ENCODE measurements at places on chromosomes 16 and 17. TPM values are rescaled to one million over a fixed set of nuclear protein-coding genes. Genes with fewer than 3 reads are reported as not detected.
A peak's percentile ranks its signal among the peaks of the same experiment; 100 is the strongest.

GRCh38 chr17:27391427-27391826 lies 64.8 kb upstream of the KSR1 start:
- no peak for DNase-seq

- DNase-seq = no peak
Measured at GRCh38 chr17:63649813-63650212, 27.6 kb downstream of the MAP3K3 start.

GRCh38 chr16:28191364-28191960 lies 20.3 kb downstream of the XPO6 start:
- DNase-seq = no peak

GRCh38 chr17:79036181-79036580 lies 12.2 kb downstream of the C1QTNF1 start:
- DNase-seq = no peak

- DNase-seq = peak; percentile 42
Measured at GRCh38 chr16:642189-643049, 791 bp downstream of the MCRIP2 start.

DNA sequence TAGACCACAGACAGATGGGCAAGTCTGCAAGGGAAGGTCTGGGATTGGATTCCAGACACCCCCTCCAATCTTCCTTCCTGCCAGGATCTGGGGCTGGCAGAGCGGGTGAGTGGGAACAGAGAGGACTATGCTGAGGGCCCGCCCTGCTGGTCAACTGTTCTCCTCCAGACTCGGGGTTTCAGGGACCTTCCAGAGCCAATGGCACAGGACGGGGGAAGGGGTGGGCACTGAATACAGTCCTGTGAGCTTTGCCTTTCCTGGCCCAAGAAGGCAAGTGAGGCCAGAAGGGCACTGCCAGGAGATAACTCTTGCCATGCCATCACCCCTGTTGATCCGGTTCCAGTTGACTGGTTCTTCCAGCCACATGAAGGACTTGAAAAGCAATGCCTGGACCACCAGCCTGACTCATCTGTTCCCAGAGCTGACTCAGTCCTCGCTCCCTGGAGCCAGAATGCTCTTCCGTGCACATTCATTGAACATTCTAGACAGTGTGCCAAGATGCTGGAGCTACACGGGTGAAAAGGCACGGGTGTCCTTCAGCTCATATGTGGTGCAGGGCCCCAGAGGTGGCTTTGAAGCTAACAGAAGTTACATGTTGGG lies 533 bp upstream of the MEFV start:
- DNase-seq = no peak

- peak; percentile 63 for DNase-seq
Measured at GRCh38 chr17:42458497-42459255, at the start of gene ATP6V0A1. ATP6V0A1 (plus strand) TSS chr17:42458878; CDS start chr17:42460895, 2,017 bp downstream.

DNA sequence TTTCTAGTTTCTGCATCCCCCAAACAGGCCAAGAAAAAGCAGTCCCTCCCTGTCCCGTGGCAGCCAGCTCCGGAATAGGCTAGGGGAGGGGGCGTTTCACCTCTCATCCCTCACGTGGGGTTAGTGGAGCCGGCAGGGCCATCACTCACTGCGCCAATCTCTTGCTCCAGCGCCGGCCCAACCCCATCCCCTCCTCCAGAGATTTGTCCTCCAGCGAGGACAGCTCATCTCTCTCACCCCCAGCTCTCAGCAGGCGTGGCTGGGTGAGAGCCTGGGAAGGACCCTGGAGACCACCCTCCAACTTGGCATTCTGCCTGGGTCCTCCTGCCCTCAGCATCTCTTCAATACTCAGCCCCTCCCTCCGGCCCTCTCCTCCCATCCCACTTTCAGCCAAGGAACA lies 74.1 kb downstream of the TMEM132E start:
- DNase-seq = no peak

GRCh38 chr17:38606646-38607611 lies 1.2 kb upstream of the SRCIN1 start:
- no peak for DNase-seq

- DNase-seq = no peak
Measured at GRCh38 chr17:51355441-51356410, 95.4 kb downstream of the UTP18 start.

DNA sequence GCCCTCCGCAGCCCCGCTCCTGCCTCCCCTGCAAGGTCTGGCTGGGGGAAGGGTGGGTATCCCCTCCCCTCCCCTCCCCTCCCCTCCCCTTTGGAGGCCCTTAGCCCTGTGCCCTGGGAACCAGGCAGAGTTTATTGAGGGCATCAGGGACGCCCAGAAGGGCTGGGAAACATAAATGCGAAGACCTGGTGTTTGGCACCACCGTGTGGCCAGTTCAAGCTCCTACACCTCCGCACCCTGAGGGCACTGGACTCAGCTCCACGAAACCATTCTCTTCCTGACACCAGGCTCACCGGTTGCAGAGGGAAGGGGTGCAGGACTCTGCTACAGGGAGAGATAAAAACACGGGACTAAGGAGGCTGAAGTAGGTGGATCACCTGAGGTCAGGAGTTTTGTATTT lies 1.0 kb upstream of the AIPL1 start:
- peak; percentile 83 for DNase-seq

- no peak for DNase-seq
Measured at GRCh38 chr17:58388302-58389190, 28.8 kb downstream of the RNF43 start.

DNA sequence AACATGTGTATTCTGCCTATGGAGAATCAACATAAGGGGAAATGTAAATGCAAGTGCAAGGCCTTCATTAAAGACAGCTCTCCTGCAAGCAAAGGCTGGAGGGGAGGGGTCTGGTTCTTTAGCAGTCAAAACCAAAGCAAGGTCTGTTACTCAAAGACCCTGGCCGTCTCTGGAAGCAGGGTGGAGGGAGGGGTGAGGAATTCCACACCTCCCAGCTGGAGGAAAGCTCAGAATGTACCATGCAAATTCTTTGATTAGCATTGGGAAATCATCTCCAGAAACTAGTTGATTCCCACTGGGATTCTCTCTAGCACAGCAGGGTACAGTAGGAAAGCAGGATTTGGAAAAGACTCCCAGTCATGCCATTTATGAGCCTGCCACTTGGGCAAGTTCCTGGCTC lies 77.3 kb upstream of the ASIC2 start:
- no peak for DNase-seq

DNA sequence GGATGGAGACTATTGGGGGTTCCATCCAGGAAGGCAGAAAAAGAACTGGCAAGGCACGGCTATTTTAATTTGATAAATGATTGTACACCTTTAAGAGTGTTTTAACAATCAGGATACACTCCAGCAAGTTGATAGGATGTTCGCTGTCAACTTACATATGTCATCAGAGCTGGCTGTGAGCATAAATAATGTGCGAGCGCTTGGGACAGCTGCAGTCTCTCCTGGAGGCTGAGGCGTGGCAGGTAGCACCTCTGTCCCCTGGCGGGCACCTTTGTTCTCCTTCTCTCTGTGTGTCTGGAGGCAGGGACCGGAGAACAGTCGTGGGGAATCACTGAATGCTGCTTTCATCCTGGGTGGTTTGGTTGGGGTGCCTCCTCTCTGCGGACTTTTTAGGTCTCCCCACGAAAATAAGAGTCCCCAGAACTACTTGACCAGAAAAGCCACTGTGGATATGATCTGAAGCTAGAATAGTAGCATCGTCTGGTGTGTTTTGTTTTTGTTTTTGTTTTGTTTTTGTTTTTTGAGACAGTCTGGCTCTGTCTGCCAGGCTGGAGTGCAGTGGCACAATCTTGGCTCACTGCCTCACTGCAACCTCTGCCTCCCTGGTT lies 9.4 kb downstream of the BAHCC1 start:
- DNase-seq = no peak

GRCh38 chr16:19139436-19140091 lies 25.8 kb downstream of the ITPRIPL2 start:
- no peak for DNase-seq

DNA sequence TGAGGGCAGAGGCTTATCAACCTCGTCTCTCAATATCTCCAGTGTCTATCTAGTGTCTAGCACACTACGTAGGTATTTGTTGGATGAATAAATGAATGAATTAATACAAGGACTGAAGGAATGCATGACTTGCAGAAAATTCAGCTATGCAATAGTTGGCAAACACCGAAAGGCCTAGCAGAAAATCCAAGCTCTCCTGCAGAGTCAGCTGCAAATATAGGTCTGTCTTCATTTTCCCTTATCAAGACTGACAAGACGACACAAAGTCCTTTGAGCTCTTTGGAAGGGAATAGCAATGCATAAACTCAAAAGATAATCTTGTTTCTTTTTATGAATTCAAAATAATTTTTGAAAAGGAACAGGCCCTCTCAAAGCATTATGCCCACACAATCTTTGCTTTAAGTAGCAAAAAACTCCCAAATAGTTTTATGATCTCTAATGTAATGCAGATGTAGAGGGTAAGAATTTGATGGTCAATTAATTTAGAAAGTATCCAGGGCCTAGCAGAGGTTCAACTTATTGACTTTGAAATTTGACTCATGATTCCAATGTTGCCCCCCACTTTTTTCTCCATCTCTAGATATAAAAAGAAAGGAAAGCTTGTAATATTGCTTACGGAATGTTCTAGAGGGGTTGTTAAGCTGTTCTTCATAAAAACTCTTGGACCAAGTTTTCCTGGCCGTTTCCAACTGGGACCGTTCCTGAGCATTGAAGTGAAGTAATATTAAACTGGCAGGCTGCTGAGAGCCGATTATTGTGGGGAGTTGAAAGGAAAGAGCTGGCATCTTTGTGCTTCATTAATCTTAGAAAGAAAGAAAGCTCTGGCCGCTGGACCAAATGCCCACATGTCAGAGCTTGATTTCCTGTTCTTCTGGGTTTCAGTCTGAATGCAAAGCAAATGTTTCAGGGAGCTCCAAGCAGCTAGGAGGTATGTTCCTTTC lies 227.3 kb downstream of the HS3ST3A1 start:
- DNase-seq = no peak

DNA sequence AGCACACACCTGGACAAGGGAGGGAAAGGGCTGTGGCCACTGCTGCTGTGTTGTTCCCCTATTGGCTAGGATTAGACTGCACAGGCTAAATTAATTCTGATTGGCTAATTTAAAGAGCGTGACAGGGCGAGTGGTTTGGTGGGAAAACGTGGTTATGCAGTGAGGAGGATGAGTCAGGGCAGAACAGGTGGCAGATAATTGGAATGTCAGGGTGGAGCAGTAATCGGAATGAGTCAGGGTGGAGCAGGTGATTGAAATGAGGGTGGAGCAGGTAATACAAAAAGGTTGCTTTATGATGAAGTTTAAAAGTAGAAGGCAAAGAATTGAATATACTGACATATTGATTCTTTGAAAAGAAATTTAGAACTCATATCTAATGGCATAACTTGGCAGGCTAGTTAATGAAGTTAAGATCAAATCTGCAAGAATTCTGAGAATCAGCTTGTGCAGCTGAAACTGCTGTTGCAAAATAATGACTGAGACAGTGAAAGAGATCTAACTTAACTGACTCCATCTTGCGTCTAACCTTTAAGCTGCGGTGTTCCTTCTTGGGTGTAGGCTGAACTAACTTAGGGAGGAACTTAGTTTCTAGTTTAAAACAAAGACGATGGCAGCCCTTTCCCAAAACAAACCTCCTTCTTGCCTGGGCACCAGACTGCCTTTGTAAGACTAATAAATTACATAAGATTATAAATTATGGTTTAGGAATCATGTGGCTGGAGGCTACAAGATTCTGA lies 174.3 kb downstream of the UTP18 start:
- no peak for DNase-seq

DNA sequence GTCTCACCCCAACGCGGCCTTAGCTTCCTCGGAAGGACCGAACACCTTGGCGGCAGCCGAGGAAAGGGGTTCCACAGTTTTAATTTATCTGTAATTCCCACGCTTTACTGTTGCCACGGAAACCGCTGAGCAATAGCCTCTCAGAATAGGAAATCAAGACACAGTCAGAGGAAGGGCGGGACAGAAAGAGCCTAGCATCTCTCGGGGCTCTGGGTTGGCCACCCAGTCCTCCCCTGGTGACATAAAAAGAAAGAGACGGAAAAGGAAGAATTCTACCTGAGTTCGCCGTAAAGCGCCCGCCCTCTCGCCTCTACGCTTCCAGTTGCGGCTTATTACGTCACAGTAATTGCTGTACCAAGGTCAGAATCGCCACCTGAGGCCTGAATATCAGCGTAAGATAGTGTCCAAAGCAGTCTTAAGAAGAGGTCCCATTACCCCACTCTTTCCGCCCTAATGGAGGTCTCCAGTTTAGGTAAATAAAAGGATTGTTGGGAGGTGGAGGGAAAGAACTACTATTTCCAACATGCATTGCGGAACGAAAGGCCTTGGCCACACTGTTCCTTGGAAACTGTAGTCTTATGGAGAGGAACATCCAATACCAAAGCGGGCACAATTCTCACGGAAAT lies 761 bp upstream of the NBR1 start:
- DNase-seq = peak; percentile 82

DNA sequence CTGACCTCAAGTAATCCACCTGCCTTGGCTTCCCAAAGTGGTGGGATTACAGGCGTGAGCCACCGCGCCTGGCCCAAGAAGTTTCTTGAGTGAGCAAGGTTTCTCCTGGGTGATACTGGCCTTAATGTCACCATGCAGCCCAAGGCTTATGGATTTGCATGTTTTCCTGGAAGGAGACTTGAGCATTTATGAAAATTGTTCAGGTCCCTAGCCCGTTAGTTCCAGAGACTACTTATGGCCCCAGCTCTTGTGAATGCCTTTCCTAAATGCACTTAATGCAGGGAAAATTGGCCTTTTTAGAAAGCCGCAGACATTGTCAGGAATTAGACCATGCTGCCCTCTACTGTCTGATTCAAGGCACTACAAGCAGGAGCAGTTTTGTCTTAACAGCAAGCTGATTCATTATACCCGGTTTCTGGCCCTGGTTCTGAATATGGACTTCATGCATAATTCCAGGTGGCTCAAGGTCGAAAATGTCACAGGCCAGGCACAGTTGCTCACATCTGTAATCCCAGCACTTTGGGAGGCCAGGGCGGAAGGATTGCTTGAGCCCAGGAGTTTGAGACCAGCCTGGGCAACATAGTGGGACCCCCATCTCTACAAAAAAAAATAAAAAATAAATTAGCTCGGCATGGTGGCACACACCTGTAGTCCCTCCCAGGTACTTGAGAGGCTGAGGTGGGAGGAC lies 91.3 kb downstream of the SNX29 start:
- no peak for DNase-seq

DNA sequence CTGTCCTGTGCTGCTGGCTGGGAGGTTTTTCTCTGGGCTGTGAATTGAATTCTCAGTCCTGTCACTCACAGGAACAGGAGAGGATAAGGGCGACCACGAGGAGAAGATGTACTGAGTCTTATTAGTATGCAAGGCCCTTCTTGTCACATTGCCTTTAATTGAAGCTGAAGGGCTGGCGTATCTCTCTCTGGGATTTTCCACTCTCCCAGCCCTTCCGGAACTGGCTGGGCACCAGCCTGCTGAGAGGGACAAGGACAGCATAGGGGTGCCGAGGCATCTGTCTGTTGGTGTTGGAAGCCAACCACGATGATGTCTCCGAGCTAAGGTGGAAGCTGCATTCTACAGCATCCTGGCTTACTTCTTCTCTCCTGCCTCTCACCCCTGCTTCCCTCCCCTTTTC lies 33.2 kb downstream of the GPRC5B start:
- DNase-seq = no peak

The EPX gene
- total RNA-seq = not detected

The CIBAR2 gene
- not detected for total RNA-seq

The CTRL gene
- total RNA-seq = 14.3 TPM

The SEPTIN1 gene
- total RNA-seq = 210 TPM

The MT1M gene
- total RNA-seq = not detected

The JUP gene
- 2.0 TPM for total RNA-seq

The SLFN12 gene
- total RNA-seq = 21.8 TPM

The NOD2 gene
- 2.9 TPM for total RNA-seq

The PLCG2 gene
- 250 TPM for total RNA-seq

The ATMIN gene
- total RNA-seq = 35.3 TPM

The CETP gene
- total RNA-seq = 0.14 TPM

The NLRP1 gene
- 237 TPM for total RNA-seq

The GINS2 gene
- 2.6 TPM for total RNA-seq

The RFFL gene
- 75.9 TPM for total RNA-seq

All from natural killer cell (primary cell).